T-helper 17 cell (primary cell): ENCODE measurements at places on chromosomes 3 and 15.

GRCh38 chr3:51099794-51100535 lies 285.1 kb upstream of the MANF start:
- DNase-seq = no peak
- H3K27ac ChIP-seq = no peak overlapping the region
- no peak overlapping the region for H3K4me3 ChIP-seq
- H3K4me1 ChIP-seq = peaks cover 9% of the 10 kb centered on the region

DNA sequence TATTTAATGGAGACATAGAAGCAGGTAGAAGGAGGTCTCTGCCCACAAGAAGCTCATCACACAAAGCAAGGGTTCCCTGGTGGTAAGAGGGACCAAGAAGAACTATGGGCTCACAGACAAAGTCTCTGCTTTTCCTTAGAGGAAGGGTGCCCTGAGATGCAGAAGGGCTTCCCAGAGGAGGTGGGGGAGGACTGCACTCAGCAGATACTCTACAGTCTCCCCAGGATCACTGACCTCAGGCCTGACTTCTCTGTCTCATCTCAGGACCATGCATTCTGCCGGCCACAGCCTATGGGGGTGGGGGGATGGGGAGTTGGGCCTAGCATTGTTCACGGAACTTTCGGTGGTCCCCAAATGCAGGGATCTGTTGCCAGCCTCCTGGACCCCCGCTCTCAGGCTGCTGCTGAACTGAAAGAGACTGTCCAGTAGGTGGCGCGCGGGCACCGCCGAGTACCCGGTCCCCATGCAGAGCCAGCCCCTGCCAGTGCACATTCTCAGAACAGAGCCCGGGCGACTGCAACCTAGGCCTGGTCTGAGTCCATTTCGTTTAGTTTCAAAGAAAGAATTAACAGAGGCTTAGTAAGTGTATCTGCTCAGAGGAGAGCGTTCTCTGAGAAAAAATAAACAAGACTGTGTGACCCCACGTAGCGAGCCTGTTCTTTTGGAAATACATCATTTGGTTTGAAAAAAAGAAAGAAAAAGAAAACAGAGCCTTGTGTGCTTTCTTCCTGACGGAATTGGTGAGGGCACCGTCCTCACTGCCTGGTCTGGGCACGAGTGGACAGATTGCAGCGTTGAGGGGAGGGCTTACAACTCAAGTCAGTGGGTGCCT lies 74.1 kb downstream of the LRTM1 start:
- H3K27ac ChIP-seq = no peak overlapping the region
- DNase-seq = no peak
- H3K36me3 ChIP-seq = no peaks in the 10 kb centered on the region

DNA sequence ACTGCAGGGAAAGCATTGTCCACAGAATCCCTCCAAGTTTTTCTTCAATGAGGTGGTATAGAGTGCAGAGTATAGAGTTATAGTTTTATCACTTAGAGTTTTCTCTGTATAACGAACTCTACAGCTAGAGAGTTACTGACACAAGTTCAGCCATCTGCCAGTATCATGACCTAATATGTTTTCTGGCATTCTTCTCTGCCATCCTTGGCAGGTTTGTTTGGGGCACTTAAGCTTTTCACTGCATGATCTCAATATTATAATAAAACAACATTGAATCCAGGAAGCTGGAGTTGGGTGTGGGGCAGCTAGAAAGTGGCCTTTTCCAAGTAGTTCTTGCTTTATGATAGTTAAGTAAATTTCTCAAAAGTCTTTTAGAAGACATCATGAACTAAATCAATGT lies 743.5 kb upstream of the ARPP21 start:
- no peaks in the 10 kb centered on the region for H3K4me1 ChIP-seq
- no peaks in the 10 kb centered on the region for H3K27me3 ChIP-seq
- no peak overlapping the region for H3K27ac ChIP-seq

GRCh38 chr15:66751579-66751978 lies 49.5 kb downstream of the SMAD6 start:
- no peaks in the 10 kb centered on the region for H3K36me3 ChIP-seq
- peaks cover 5% of the 10 kb centered on the region for H3K4me1 ChIP-seq
- H3K27ac ChIP-seq = no peak overlapping the region
- H3K4me3 ChIP-seq = no peak overlapping the region

DNA sequence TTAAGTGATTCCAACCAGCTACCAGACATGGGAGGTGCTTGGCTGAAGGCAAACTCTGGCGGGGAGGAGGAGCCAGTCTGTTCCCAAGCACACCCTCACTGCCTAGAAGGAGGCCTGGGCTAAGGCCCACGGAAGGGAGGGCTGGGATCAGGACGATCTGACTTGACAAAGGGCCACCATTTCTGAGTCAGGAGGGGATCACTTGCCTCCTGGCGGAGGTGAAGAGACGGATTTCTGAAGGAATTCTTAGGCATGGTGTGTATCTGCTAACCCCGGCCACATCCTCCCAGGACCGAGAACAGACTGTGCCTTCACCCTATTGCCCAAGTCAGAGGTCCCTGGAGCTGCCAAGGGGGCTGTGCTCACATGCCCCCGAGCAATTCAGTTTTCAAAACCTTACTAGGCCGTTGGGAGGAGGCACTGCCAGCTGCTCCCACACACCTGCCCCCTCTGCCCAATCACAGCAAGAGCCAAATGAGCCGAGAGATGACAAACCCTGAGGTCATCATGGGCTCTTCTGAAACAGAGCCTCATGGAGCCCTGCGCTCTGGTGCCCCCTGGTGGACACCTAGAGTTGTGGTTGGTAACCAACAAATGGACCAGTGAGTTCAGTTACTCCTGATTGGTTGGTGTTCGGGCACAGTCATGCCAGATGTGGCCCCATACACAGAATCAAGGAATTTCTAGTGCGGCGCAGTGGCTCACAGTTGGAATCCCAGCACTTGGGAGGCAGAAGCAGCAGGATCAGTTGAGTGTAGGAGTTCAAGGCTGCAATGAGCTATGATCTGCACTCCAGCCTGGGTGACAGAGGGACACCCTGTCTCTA lies 6.5 kb upstream of the TNK2 start:
- H3K27ac ChIP-seq = peak overlapping the region; percentile 78
- peaks cover 16% of the 10 kb centered on the region for H3K4me1 ChIP-seq
- no peak overlapping the region for H3K4me3 ChIP-seq
- peaks cover 10% of the 10 kb centered on the region for H3K27me3 ChIP-seq

- no peak for DNase-seq
- no peaks in the 10 kb centered on the region for H3K27me3 ChIP-seq
- H3K4me3 ChIP-seq = no peak overlapping the region
- H3K4me1 ChIP-seq = peaks cover 9% of the 10 kb centered on the region
- no peaks in the 10 kb centered on the region for H3K36me3 ChIP-seq
Observed at GRCh38 chr3:43372809-43373559, 86.6 kb downstream of the SNRK start.

GRCh38 chr3:115549071-115549470 lies 74.2 kb upstream of the GAP43 start:
- no peak for DNase-seq
- no peaks in the 10 kb centered on the region for H3K36me3 ChIP-seq
- no peak overlapping the region for H3K4me3 ChIP-seq
- no peaks in the 10 kb centered on the region for H3K4me1 ChIP-seq

DNA sequence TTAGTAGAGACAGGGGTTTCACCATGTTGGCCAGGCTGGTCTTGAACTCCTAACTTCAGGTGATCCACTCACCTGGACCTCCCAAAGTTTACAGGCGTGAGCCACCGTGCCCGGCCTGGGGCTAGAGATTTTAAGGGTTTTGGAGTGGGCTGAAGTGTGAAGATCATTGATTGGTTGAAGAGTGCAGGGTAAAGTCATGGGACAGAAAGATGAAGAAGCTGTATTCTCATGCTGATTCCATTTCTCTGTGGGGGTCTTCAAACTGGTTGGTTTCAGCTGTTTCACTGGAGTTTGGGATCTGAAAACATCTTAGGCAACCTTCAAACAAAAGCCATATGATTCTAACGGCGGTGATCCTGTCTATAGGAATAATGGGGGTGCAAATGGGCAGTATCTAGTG lies 52.1 kb downstream of the GATM start:
- H3K4me3 ChIP-seq = no peak overlapping the region
- no peaks in the 10 kb centered on the region for H3K4me1 ChIP-seq
- no peak for DNase-seq

- H3K4me3 ChIP-seq = no peak overlapping the region
- no peak for DNase-seq
- H3K27ac ChIP-seq = peak overlapping the region; percentile 37
- H3K36me3 ChIP-seq = peaks cover 5% of the 10 kb centered on the region
Observed at GRCh38 chr3:158713094-158713499, 19.2 kb downstream of the RARRES1 start.

GRCh38 chr15:100821327-100821726 lies 58.3 kb upstream of the ALDH1A3 start:
- DNase-seq = no peak
- H3K27me3 ChIP-seq = peaks cover 38% of the 10 kb centered on the region
- H3K36me3 ChIP-seq = no peaks in the 10 kb centered on the region
- no peaks in the 10 kb centered on the region for H3K4me1 ChIP-seq

DNA sequence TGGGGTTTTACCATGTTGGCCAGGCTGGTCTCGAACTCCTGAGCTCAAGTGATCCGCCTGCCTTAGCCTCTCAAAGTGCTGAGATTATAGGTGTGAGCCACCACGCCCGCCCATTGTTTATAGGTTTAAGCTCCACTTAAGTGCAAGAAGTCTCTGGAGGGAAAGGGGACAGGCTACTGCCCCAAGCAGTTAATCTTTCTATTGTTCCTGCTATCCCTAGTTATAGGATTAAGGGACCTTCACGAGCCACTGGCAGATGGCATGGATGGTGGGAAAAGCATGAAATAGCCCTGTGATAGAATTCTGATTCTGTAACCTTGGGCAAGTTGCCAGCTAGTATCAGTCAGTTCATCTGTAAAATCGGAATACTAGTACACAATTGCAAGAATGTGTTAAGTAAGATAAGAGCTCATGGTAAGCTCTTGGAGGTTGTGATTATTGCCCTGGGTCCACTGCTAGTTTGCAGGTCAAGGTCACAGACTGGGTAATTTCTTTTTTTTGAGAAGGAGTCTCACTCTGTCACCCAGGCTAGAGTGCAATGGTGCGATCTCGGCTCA lies 5.3 kb upstream of the RBPMS2 start:
- no peak overlapping the region for H3K27ac ChIP-seq
- no peak for DNase-seq
- no peak overlapping the region for H3K4me3 ChIP-seq
- H3K36me3 ChIP-seq = peaks cover 4% of the 10 kb centered on the region

DNA sequence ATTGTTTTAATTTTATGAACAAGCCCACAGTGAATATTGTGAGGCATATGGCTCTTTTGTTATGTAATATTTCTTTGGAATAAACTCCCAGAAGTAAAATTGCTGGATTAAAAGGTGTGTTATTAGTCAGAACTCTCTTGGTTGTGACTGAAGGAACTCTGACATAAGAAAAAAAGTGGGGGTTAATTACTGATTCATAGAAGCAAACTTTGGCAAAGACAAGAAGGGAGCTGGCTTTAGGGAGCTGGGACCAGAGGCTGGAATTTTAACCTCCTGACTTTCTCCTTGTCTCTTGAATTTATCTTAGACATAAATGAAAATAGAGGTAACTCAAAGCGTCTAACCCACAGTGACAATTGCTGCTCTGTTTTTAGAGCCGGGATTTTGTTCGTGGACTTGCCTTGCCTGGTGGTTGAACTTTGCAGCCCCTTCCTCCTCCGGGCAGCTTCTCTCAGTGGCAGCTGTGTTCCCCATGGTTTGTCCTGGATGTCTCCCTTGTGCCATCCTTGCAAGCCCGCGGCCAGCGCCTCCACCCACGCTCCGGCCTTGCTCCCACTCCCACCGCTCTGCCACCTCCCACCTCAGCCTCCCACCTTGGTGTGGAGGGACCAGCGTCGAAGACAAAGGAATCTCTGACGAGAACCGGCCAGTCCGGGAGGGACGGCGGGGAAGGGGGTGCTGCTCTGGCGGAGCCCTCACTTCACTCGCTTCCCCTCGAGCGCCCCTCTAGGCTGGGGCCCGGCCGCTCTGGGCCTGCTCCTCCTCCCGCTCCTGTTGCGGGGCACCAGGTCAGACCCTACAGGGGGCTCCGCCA lies 28.0 kb downstream of the ARHGAP31 start:
- no peaks in the 10 kb centered on the region for H3K27me3 ChIP-seq
- H3K36me3 ChIP-seq = no peaks in the 10 kb centered on the region
- H3K4me3 ChIP-seq = peak overlapping the region; percentile 95
- H3K4me1 ChIP-seq = peaks cover 23% of the 10 kb centered on the region
- no peak for DNase-seq

DNA sequence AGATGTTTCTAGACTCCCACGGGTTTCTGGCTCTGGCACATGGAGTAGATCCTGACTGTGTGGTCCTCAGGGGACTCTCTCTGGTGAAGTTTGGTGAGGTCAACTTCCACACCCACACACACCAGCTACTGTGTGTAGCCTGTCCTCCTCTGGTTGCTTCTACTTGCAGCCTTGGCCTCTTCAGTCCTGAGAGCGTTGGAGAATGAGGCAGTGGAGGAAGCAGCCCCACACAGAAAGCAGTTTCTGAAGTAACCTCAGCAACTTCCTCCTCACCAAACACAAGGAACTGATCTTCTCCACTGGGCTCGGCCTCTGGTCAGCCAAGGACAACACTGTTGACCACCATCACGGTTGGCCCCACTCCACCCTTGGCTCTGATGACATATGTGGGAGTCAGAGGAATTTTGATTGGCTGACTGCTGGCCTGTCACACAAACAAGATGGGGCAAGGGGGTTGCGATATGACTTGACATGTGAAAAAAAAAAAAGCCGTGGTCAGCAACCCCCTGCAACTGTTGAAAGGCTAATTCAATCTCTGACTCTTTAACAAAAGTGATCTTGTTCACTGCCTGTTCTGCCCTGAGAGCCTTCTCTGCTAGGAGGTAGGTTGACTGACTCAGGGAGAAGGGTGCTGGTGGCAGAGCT lies 19.6 kb downstream of the CD86 start:
- H3K4me3 ChIP-seq = no peak overlapping the region
- H3K27ac ChIP-seq = peak overlapping the region; percentile 45
- no peak for DNase-seq
- H3K36me3 ChIP-seq = no peaks in the 10 kb centered on the region
- peaks cover 33% of the 10 kb centered on the region for H3K27me3 ChIP-seq

DNA sequence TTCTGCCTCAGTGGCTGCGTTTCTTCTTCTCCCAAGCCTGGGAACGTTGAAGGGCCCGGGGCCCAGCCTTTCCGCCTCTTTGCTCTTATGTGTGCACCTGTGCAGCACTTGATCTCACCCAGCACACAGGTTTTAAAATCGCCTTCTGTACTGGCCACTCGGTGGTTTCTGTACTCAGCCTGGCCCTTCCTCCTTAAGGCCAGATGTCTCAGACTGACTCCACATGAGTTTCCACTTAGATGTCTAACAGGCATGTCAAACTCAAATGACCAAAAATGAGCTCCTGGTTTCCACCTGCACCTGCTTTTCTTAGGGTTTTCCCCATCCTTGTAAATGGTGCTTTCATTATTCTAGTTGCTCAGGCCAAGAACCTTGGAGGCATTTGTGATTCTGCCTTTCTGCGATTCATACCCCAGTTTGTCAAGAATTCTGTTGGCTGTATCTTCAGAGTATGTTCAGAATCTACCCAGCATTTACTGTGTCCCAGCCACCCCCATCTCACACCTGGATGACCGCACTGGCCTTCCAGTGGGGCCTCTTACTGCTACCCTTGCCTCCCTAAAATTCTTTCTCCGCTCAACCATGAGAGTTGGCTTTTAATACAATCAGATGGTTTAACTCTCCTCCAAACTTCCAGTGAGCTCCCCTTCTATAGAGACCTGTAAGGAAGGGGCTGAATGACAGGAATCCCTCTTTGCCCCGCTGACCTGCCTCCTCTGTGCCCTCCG lies 2.2 kb upstream of the TRAK1 start:
- peaks cover 58% of the 10 kb centered on the region for H3K4me1 ChIP-seq
- H3K4me3 ChIP-seq = no peak overlapping the region
- no peaks in the 10 kb centered on the region for H3K27me3 ChIP-seq
- peaks cover 10% of the 10 kb centered on the region for H3K36me3 ChIP-seq
- no peak for DNase-seq
